Hypothalamus (tissue), 51 donors: ENCODE measurements at places on chromosomes 7 and 10.

DNA sequence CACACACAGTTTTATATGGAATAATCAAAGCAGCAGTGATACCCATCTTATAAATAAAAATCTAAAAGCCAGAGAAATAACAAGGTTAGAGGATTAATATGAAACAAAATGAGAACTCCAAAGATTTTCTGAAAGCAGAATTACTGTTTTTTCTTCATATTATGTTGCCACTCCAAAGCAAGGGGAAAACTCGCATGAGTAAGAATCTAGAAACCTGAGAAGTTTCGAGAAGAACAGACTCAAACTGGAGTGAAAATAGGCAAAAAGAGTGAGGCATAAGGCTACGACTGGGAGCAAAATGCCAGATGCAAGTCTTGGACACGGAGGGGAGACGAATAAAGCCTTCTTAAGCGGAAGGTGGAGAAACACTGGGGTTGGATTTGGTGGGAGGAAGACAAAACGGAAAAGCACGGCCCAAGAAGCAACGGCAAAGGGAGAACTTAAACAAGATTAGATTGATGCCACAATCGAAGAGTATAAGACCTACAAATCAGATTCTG, 923 bp downstream of the TNPO3 start:
- DNase-seq, result no peak

- DNase-seq, result no peak
Measured at GRCh38 chr10:71367271-71367670, 29.4 kb upstream of the CDH23 start.

GRCh38 chr10:42755556-42756093, 27.0 kb upstream of the BMS1 start:
- DNase-seq, result no peak

DNA sequence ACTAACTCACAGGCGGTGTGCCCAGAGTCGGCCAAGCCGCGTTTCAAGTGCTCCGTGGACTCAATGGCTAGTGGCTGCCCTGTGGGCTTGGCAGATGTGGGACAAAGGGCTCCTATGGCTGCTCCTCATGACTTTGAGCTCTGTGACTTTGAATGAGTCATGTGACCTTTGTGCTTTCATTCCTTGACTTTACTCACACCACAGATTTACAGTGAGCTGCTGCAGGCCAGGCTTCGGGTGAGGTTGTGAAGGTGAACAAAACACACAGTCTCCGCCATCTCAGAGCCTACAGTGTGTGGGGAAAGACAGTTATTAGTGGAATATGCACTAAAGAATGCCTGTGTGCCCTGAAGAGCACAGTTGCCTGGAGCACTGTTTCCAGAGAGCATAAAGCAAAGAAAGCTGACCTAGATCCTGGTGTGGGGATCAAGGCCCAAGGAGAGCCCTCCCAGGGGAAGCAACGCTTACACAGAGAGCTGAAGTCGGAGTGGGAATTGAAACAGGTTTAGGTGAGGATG, 29.7 kb upstream of the PLEKHA1 start:
- no peak for DNase-seq

DNA sequence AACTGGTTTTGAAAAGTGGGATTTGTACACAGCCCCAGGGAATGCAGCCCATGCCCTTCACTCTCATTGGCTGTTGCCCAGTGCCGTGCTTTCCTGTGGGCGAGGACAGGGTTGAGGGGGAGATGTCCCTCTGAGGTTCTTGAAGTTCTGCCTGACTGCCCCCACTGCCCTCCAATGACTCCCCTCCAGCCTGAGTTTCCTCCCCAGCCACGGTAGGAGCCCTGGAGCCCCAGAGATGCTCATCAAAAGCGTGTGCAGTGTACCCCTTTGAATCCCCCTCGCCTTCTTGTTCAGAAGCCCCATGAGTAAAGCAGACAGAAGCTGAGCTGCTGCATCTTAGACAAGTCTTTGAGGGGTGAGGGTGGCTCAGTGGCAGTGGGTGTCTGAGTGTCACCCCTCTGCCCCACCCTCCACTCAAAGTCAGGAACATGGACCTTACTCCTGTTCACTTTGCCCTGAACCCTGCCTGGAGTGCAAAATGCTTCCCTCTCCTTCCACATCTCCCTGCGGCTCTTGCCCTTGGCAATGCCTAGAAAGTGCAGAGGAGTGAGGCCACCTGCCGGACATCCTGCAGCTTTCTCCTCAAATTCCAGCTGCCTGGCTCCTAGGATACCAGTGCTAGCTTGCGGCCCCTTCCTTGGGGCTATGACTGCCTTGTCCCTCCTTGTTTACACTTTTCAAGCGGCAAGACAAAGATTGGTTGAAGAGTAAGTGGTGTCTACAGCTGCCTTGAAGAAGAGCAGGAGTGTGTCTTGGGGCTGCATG, 19.9 kb downstream of the FAM241B start:
- DNase-seq, result no peak

DNA sequence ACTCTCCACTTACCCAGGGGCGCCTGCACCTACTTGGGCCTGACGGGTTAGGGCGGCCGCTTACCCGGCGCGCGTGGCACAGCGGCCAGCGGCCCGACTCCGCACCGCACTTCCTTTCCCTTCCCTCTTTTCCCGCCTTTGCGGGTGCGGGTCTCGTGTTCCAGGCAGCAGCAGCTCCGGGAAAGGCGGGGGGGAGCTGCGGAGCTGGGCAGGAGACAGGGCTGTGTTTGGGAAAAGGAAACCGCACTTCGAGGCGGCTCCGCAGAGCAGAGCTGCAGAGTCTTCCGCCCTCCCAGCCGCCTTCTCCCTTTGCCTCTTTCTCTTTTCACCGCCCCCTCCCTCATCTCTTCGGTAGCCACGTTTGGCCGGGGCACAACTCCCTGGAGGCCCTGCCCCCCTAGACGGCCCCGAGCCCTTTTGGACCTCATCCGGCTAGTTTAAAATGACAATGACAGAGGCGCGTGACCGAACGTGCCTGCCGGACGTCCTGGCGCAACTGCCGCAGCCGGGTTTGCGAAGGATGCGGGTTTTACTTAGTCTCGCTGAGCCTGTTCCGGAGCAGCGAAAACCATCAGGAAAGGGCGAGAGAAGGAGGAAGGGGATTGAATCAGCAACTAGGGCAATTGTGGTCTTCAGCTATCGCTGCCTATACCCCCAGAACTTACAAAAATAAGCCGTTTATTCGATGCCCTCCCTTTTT, 7.9 kb upstream of the PAX2 start:
- DNase-seq, result no peak

DNA sequence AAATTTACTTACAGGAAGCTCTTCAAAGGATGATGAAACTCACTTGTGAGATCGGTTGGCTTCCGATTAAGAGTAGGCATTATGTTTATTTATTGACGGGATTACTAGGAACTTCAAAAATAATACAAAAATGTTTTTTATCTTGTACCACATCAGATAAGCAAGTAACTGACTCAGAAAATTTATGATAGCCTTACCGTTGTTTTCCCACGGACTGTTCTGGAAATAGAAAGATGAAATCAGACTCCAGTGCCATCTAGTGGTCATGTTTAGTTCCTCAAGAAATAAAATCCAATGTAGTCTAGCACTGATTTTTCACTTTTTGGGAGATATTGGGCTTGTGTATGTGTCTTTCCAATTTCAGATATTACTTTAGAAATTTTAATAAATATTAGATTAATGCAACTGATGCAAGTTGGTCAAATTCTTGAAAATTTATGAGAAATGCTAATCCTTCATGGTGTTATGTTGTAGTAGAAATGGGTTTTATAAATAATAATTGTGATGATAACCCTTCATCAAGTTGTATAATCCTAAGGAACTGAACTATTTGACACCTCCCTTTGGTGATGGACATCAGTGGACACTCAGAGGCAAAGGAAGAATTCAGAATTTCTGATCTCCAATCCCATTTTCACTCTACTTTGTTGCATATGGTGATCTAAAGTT, 168.8 kb downstream of the TMEM26 start:
- no peak for DNase-seq

DNA sequence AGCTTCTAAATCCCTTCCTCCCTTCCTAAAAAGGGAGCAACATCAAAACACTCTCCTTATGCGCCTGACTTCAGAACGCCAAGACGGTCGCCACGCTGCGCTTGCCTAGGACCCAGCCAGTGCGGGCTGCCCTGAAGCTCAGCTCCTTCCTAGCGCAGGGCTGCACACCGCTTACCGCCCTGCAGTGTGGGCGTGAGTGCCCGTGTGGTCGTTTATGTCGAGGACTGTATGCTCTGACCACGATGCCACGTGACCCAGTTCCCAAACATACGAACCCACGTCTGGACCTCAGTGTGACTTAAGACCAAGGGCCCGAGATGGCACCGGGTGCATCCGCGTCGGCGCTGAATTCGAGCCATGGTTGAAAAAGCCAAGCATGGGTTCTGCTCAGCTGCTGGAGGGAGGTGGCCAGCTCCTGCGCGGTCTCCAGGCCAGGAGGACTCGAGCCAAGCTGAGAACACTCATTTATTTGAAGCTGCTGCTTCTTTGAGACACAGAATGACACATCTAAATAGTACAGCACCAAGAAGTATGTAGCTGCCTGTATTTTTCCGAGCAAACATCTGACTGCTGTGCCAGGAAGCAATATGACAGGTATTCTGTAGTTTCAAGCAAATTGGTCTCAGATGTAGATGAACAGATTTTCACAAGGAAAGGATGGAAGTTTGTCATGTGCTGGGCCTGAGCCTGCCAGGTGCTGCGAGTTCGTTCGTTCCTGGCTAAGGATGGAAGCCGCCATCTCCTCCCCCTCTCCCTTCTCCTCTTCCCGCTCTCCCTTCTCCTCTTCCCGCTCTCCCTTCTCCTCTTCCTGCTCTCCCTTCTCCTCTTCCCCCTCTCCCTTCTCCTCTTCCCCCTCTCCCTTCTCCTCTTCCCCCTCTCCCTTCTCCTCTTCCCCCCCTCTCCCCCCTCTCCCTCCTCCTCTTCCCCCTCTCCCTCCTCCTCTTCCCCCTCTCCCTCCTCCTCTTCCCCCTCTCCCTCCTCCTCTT, 184.7 kb downstream of the EBF3 start:
- DNase-seq, result no peak

- no peak for DNase-seq
Measured at GRCh38 chr7:146889806-146890555, 773.4 kb downstream of the CNTNAP2 start.

- DNase-seq, result no peak
Measured at GRCh38 chr10:128036011-128036615, 90.1 kb downstream of the MKI67 start.

GRCh38 chr7:90081621-90082020, 72.6 kb upstream of the STEAP1 start:
- DNase-seq, result no peak

DNA sequence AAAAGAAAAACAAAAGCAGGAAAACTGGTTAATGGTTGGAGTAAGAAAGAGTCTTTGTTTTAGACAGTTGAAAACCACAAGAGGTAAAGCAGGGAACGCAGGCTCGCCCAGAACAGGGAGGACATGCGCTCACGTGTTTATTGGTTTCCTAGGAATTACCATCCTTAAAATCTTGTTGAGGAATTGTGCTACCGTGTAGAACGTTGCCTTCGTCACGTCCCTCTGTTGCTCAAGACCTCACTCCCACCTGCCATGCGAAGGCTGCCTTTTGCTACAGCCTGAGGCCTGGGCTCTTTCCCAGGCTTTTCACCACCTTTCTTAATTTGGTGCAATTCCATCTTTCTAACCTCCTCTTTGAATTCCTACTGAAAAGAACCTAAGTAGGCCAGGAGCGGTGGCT, 61.6 kb upstream of the CAMK1D start:
- DNase-seq, result no peak

GRCh38 chr7:31695859-31696614, 9.0 kb downstream of the PPP1R17 start:
- DNase-seq, result no peak

DNA sequence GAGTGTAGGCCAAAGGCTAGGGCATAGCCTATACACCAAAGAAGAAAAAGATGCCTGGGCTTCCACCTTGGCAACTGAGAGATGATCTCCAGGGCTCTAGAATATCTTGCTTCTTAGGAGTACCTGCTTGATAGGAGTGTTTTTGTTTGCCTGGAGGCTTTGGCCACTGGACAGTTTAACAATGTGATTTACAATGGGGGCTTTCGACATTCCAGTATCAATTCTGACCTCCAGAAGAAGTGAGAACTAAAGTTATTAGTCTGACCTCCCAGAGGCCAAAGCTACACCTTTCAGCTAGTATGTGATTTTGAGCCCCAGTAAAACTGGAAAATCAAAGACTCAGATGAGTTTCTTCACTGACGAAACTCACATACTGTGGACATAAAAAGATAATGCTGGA, 96.1 kb downstream of the JMJD1C start:
- no peak for DNase-seq

DNA sequence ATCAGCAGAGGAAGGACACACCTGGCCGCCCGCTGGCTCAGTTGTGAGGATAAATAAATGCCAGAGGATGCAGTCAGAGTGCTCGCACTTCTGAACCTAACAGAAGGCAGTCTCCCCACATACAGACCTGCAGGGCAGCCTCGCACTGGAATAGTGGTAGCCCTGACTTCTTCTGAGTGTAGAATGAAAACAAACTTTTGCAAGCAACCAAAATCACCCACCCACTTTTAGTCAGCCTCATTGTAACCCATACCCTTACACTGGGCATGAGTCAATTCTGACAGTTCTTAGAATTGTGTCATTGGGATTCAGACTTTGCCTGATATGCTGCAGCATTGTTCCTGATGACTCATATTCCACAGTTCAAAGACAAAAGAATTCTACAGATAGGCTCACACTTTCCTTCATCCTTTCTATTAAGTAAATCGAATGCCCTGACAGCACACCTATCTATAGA, 167.0 kb upstream of the CDK1 start:
- DNase-seq, result no peak

DNA sequence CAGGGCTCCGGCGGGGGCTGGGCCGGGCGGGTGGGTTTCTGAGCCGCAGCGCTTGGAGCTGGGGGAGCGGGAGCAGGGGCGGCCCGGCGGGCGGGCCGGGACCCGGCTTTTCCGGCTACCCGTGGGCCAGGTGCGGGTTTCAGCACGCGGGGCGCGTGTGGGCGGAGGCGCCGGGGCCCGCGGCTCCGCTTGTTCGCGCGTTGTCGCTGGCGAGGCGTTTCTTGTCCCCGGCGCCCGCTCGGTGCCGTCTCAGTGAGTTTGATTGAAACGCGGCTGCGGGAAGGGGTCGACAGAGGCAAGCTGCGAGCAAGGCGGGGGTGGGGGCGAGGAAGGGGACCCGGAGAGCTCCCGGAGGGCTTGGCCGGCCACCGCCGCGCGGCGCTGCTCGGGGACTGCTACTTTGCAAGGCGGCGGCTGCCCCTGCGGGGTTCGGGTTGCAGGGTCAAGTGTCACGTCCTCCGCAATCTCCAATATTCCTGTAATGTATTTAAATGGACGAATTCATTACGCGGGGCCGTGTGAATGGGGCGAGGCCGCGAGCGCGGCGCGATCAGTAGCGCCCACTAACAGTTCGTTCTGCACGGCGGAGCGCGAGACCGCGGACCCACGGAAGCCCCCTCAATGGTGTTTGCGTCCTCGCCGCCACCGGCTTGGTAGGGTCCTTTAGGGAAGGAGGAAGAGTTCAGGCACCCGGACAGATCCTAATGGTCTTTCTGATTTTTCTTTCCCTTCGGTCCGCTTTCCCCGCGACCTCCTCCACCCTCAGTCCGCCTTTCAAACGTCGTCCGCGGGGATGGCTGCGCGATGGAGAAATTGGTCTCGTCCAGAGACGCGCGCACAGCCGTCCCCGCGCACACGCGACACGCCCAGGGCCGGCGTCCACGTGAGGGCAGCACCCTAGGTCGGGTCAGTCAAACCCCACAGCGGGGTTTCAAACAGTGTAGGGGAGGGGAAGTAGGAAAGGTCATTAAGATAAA, 76.9 kb downstream of the INSIG1 start:
- DNase-seq, result no peak
